ENCODE measurements at places on chromosomes 6 and 20.

- DNase-seq, result no peak
Measured at GRCh38 chr20:24952376-24953208, 3.5 kb downstream of the CST7 start.

GRCh38 chr6:26202201-26202611 is 115.0 kb downstream of the HFE start:
- DNase-seq, result no peak

DNA sequence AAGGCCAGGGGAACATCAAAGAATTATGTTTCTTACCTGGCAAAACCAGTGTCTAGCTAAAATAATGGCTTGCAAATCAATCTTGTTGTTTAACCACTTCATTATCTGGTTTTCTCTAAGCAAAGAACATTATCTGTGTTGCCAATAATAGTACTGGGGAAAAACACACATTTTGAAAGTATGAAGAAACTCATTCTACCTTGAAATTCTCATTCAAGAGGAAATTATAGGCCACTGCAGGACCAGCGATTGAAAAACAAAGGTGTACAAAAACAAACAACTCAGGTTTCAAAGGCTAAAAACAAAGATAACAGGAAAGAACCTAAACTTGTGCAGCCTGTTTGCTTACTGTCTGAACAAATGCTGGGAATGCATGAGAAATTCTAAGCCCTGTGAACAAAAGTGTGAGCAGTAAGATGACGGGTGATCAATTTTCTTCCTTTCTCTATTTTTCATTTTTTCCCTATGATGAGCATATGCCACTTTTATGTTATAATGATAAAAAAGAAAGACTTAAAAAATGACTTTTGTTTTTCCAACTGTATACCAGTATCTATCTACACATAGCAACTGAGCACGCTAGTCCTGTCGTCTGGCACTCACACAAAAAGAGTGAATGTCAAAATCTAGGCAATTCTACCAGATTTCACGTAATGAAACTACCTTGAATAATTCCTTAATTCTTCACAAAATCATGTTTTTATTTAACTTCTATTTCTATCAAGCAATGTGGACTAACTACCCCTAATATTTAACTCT is 117.9 kb downstream of the SGK1 start:
- no peak for DNase-seq

DNA sequence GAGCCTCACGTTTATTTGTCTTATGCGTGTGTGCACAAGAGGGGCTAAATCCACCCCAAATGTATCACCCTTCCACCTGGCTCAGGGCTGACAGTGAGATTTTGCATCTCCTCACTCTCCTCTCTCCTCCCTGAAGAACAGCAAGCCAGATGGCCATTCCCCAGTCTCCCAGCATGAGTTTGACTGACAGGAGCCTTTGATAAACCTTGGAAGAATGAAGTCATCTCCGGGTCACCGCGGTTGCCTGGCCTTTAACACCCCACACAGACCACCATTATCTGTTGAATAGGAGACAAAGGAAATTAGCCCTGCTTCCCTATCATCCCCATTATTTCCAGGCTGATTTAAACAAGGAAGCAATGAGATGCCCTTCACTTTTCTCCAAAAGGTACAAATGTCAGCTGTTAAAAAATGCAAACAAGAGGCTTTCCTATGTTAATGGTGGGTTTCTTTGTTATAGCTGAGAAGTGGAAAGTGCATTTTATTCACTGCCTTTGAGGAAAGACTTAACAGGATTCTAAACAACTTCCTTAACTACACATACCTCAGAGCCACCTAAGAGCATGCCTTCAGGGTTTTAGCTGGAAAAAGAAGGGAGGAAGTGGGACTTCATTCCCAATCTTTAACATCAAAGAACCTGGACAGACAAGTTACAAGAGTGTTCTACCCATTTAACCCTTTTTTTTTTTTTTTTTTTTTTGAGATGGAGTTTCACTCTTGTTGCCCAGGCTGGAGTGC is 524.8 kb upstream of the ID4 start:
- no peak for DNase-seq

GRCh38 chr20:45372241-45372640 is 5.9 kb downstream of the TP53TG5 start:
- no peak for DNase-seq

DNA sequence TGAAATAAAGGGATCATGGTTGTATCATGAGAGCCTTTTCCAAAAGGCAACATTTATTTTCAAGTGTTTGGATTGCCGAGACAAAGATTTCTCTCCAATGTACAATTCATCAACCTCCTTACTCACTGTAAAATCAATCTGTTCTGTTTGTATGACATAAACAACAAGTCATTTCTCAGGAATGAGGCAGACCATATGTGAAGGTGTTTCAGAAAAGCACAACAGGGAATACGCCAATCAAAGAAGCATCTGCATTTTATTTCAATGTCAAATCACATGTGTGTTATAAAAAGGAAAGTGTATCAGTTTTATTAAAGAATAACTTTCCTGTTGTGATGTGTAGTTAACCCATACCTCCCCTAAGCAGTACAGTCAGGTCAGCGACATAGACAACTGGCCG is 653.7 kb downstream of the TFAP2A start:
- no peak for DNase-seq
